ENCODE measurements at places on chromosomes 3 and 15. TPM values are rescaled to one million over a fixed set of nuclear protein-coding genes. Genes with fewer than 3 reads are reported as not detected.

The RTP1 gene
- not detected for total RNA-seq

The EFCAB12 gene
- 0.47 TPM for total RNA-seq

The TTLL13 gene
- total RNA-seq: 0.48 TPM

The RASL12 gene
- total RNA-seq: 0.09 TPM

The ZBTB47 gene
- 5.4 TPM for total RNA-seq

The CD200R1 gene
- total RNA-seq: 0.09 TPM

The PROS1 gene
- total RNA-seq: 7.6 TPM

The MBNL1 gene
- 58.3 TPM for total RNA-seq

The UTS2B gene
- total RNA-seq: not detected

The RAMAC gene
- 61.3 TPM for total RNA-seq

The SERPINI2 gene
- total RNA-seq: not detected

The RARB gene
- 13.0 TPM for total RNA-seq

The FHIT gene
- total RNA-seq: 1.1 TPM

The ROPN1 gene
- total RNA-seq: not detected

All from A549 treated with CpdA at 1 μM for 4 hours (cell line).